ENCODE measurements at places on chromosomes 5 and 9. TPM values are rescaled to one million over a fixed set of nuclear protein-coding genes. Genes with fewer than 3 reads are reported as not detected.

GRCh38 chr9:11872471-11872870 is 820.7 kb upstream of the TYRP1 start:
- DNase-seq: no peak

GRCh38 chr5:52544738-52545137 is 243.0 kb upstream of the ITGA1 start:
- no peak for DNase-seq

- DNase-seq: no peak
These were observed 313.5 kb downstream of the AGTPBP1 start for GRCh38 chr9:85428230-85428629.

DNA sequence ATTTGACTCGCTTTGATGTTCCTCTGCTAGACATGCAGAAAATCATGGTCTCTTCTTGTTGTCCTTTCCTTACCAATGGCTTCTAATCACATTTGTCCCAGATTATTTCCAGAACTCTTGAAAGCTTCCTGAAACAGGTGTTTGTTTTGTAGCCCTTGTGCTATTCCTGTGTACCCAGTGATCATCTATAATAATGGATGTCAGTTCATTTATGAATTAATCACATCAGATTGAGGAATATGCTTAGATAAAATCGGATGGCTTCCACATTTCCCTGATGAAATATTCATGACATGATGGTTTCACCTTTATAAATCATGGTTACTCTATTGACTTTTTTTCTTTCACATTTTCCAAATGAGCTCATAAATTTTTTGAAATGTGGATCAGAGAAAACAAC is 359.0 kb upstream of the DMAC1 start:
- DNase-seq: no peak

SPINK6 gene
- not detected for polyA plus RNA-seq

SH2D3C gene
- polyA plus RNA-seq: not detected

GRCh38 chr9:35664531-35665470 is at the start of gene ARHGEF39:
Gene ARHGEF39 (minus strand): TSS chr9:35665195. CDS start chr9:35665169, 26 bp downstream.
- DNase-seq: peak; percentile 81

ANXA6 gene
- 103 TPM for polyA plus RNA-seq

GRCh38 chr9:78697618-78698017 is 400.7 kb downstream of the PSAT1 start:
- DNase-seq: no peak

SLC34A1 gene
- 0.03 TPM for polyA plus RNA-seq

OBP2B gene
- polyA plus RNA-seq: not detected

GALNT12 gene
- polyA plus RNA-seq: not detected

DNA sequence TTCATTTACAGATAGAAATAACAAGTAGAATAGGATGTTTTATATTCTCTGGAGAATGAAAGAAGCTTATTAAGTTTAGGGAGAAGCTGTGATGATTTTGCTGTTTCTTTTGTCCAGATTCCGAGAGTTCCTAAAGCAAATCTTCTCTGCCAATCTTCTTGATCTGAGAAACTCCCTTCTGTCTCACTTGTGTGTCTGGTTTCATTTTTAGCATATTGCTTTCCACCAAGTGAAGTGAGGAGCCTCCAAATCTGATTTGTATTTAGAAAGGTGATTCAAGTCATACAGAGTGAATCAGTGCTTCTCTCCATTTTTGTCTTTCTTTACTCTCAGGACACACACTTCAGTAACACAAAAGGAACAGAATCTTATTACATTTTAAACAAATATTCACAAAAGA is 48.4 kb downstream of the STX17 start:
- DNase-seq: no peak

DNA sequence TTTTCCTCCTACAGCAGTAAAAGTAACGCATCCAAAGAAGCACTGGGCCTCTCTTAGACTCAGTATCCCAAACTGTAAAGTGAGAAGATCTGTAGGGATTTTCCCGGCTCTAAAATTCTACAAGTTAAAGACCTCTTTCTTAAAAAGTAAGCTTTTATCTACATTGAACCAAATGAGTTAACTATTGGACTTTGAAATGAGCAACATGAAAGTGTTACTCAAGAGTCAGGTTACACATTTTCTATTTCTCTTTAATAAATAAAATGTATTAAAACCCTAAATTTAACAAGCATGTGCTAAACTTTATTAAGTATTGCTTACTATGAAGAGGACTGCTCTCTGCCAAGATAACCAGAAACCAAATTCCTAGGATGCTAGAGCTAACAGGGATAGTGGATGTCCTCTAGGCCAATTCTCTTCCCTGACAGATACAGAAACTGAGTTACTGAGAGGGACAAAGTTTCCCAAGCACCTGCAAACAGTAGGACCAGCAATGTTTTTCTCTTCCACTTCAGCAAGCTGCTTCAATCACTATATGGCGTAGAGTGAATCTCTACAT is 21.7 kb downstream of the NFIB start:
- DNase-seq: no peak

GRCh38 chr5:161382685-161383084 is 163.8 kb downstream of the GABRB2 start:
- no peak for DNase-seq

DNA sequence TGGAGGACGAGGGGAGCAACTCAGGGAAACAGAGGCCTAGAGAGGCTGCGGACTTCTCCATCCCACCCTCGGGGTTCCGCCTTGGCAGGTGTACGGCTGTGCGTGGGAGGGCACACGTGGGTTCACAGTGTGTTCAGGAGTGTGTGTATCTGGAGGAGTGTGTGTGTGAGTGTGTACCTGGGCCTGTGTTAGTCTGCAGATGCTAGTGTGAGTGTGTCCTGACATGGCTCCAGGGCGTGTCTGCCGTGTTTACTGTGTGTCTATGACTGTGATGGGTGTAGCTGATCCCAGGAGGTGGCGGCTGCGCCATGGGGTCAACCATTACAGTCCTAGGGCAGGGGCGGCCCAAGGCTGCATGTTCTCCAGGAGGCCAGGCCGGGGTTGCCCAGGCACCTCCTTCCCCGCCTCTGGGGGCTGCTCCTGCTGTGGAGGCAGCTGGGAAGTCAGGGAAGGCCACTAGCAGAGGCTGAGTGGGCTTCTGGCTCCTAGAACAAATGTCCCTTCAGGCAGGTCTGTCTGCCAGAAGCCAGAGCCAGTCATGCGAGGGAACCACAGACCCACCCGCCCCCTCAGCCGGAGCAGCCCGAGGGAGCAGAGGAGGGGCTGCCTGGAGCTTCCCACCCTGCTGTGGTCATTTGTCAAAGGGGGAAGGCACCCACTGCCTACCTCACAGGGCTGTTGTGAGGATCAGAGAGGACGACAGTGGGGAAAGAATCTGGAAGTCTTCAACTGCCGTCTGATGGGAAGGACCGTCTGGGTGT is 21.4 kb downstream of the CRB2 start:
- DNase-seq: no peak

FOXD4L5 gene
- polyA plus RNA-seq: 0.10 TPM

GRCh38 chr5:1199649-1200494 is 1.5 kb upstream of the SLC6A19 start:
- DNase-seq: peak; percentile 47

DNA sequence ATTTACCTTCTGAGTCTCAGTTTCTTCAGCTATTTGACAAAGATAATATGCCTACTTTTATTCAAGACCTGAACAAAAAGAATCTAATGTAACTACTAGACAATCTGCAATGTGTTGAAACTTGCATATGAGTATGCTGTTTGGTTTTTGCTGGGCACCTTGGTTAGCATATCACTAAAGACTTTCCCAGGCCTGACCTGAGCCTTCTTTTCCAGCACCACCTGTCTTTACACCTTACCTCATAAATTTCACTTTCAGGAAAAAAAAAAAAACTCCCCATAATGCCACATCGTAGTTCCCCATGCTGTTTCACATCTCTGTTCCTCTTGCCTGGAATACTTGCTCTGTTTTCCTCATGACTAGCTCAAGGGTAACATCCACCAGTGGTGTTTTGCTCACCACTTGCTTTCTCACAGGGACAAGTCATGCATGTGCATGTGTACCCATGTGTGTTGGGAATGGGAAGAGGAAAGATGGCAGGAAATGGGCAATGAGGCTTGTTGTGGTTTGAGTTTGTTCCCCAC is 45.6 kb upstream of the TLE4 start:
- no peak for DNase-seq

DNA sequence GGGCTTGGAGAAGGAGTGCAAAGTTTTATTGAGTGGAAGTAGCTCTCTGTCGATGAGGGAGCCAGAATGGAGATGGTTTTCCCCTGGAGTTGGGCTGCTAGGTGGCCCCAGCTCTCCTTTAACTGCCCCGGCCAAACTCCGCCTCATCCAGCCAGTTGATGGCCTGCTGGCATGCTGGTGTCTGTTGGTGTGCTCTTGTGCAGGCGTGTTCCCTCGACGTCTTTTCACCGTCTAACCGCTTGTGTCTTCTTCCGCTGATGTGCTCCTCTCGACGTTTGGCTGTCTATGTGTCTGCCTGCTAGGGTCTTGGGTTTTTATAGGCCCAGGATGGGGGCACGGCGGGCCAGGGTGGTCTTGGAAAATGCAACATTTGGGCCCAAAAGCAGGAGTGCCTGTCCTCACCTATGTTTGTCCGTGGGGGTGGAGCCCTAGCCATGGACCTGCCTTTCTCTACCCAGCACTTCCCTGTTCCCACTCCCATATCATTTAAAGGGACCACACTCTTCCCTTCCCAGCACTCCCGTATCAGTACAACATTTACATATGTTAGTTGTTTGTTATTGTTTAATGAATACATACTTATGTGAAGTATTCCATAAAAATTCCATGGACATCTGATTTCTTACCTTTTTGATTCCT is 97.9 kb downstream of the CDC42SE2 start:
- no peak for DNase-seq

CCDC180 gene
- 1.7 TPM for polyA plus RNA-seq

GPR150 gene
- not detected for polyA plus RNA-seq

- no peak for DNase-seq
These were observed 13.1 kb upstream of the ANXA1 start for GRCh38 chr9:73138516-73138915.

DNA sequence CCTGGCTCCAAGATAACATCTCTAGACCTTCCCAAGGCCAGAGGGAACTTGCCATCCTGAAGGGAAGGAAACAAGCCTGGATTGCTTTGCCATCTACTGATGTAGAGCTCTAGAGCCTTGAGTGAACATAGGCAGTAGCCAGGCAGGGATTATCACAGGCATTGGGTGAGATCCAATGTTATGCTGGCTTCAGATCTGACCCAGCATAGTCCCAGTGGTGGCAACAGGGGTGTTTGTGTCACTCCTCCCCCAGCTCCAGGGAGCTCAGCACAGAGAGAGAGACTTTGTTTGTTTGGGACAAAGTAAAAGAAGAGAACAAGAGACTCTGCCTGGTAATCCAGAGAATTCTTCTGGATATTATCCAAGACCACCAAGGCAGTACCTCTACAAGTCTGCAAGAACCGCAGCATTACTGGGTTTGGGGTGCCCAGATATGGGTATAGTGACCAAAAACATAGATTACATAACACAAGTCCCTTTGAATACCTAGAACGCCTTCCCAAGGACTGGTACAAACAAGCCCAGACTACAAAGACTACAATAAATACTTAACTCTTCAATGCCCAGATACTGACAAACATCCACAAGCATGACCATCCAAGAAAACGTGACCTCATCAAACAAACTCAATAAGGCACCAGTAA is 137.6 kb upstream of the DAPK1 start:
- DNase-seq: no peak

GRCh38 chr5:130555429-130555828 is 609.6 kb downstream of the HINT1 start:
- DNase-seq: no peak

GPSM1 gene
- 3.4 TPM for polyA plus RNA-seq

- DNase-seq: no peak
These were observed 301.5 kb downstream of the SEMA5A start for GRCh38 chr5:9244417-9244816.

YIPF5 gene
- 61.4 TPM for polyA plus RNA-seq

GRCh38 chr5:161645264-161645663 is 40.3 kb upstream of the GABRA6 start:
- no peak for DNase-seq

- no peak for DNase-seq
These were observed 5.3 kb upstream of the ABL1 start for GRCh38 chr9:130829762-130830161.

CKMT2 gene
- 8.8 TPM for polyA plus RNA-seq

- DNase-seq: peak; percentile 86
These were observed 35.5 kb upstream of the ELL2 start for GRCh38 chr5:95996904-95997723.

- DNase-seq: no peak
These were observed 235.4 kb downstream of the FSTL4 start for GRCh38 chr5:133376986-133377385.

- DNase-seq: peak; percentile 82
These were observed 25.6 kb upstream of the LARP1 start for GRCh38 chr5:154729613-154730012.

DNA sequence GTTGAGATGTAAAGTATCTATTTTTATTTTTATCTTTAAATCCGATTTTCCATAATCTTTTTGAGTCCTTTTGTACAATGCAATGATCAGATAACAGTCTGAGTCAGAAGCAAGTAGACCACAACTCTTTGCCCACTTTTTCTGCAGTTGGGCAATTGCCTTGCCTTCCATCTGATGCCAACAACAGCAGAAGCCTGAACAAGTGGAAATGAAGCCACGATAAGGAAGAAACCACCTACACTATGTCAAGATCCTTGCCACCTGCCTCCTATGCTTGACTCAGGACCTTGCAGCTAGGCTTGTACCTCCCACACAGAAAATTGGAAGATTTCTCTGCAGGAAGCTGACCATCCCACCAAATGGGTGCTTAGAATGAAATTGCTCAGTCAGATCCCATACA is 78.6 kb downstream of the ANXA1 start:
- DNase-seq: no peak

- no peak for DNase-seq
These were observed 58.2 kb upstream of the EQTN start for GRCh38 chr9:27355166-27355565.

OLFML2A gene
- polyA plus RNA-seq: 0.04 TPM

- DNase-seq: no peak
These were observed 70.0 kb upstream of the CDH10 start for GRCh38 chr5:24714746-24715145.

DNA sequence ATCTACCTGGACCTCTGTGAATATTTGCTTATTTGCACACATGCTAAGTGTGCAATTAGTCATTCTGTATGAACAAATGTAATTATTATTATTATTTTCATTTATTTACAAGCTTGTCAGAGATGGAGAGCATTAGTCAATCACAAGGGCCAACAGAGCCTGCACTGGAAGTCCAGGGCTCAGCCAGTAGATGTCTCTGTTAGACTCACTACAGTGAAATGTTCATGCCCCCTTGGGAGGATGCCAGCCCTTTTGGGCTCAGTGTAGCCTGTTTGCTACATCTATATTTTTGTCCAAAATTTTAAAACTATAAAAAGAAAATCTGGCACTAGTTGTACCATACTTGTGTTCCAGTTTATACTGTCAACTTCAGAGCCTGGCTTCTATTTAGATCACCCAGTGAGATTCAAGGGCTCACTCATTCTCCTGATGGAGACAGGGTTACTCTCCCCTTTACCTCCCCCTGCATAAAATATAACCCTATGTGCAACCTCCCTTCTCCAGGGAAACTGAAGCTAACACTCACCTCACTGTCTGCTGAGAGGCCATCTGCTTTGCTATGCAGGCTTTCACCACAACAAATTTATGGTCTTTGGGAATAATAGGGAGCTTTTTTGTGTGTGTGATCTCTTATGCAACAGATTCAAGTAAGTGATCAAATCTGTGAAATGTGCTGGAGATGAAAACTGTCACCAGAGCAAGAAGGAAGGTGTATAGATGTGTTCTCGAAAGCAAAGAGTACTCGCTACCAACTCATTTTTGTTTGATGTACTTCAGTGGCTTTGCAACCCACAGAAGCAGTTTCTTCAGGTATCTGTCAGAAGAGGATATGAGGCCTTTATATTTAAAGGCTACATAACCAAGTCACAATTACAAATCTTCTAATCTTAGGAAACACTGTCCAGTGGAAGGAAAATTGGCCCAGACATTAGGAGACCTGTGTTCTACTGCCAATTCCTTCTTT is 99.9 kb upstream of the TLE4 start:
- no peak for DNase-seq

ADAMTS16 gene
- 0.03 TPM for polyA plus RNA-seq

Measured in HepG2 (cell line).